ENCODE measurements at places on chromosomes 1 and 21.

- DNase-seq: no peak
Observed at GRCh38 chr1:210696709-210697108, 368.0 kb downstream of the HHAT start.

DNA sequence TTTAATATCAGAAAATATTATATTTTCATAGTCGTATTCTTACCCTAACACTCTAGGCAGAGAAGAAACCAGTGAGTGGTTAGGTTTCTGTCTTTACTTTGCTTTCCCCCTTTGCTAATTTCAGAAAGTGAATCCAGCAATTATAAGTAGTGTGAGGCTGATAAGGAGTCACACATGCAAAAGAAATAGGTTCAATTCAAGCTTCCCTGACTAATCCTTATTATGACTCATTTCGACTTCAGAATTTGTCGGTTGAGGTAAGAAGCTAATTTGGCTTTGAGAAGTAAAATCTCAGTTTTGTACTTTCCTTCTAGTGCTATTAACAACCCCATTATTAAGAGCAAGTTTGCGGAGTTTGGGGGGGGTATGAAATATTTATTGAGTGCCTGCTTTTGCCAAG lies 22.4 kb downstream of the ESRRG start:
- DNase-seq: no peak

- DNase-seq: no peak
Observed at GRCh38 chr21:17793246-17794123, 25.7 kb downstream of the C21orf91 start.

GRCh38 chr21:27380303-27380702 lies 413.4 kb upstream of the ADAMTS5 start:
- no peak for DNase-seq

DNA sequence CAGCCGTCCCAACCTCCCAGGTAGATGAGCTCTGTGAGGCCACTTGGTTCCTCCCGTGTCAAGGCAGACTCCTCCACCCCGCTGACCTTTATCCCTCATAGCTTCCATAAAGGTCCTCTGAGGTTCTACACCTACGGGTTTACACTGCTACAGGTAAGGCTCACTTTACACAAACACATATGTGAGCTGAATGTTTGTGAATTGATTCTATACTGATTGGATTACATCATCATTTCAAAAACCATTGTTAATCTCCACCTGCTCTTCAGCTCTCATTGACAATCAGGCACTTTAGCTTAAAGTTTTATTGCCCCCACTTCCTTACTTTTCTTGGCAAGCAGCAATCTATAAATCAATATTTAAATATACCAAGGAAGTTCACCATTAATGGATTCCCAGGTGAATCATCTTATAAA lies 12.8 kb upstream of the RGS16 start:
- DNase-seq: peak; percentile 37

DNA sequence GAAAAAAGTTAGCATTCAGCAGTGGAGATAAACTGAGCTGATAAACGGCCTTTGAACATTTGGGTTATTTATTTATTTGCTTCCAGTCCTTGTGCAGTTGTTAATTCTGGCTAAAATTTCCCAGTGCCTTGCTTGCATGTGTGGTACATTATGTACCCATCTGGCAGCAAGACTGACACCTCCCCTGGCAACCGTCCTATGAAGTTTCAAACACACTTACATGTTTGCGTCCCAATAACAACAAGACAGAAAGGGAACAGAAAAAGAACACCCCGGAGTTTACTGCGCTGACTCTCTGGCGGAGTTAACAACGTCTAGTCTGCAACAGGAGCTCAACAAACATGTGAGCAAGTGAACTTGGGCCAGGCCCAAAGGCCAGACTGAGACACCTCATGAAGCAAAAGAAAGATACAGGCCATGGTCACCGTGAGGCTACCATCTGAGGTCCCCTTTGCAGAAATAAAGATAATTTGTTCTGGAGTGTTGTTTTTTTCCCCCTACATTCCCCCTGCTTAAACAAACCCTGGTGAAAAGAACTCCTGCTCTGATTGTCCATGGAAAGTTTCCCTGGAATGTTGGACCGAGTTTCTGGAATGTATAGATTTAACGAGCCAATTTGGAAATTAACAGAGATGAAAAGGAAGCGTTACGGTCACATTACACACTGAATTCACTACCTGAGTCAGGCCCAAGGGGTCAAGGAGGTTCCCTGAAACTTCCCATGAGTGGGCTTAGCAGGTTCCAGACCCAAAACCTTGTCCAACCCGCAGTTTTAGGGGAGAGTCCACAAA lies 33.4 kb downstream of the TRABD2B start:
- no peak for DNase-seq
